ENCODE measurements at places on chromosomes 7 and 10. TPM values are rescaled to one million over a fixed set of nuclear protein-coding genes. Genes with fewer than 3 reads are reported as not detected.

DNA sequence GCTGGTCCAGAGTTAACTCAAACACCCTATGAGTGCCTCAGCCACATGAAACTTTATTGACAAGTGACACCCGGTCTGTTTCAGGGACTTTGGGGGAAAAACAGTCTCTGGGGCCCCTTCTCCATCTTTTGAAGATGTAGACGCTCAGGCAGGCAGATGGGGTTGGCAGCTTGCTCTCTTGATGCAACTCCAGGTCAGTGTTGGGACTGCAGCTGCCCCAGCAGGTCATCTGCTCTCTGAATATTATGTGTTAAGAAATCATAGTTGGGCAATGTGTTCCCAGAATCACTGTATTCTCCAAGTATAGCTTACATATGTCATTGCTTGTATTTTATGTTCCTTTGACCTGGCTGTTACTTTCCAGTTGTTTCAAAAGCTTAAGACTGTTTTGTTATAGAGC is 544.9 kb upstream of the MGMT start:
- no peak for DNase-seq

DNA sequence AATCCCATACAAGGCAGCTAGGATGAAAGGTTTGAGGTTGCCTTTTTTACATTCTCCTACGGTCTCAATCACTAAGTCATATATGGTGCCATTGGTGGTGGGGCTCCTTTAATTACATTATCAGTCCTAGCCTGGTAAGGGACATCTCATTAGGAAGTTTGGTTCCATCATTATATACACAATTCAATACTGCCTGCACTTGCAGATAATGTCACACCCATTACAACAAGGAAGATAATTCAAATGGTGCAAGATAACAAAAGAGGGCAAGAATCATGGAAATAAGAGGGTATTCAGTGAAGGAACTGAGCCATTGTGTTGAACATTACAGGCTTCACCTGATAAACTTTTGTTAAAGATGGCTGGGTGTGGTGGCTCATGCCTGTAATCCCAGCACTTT is 1.7 kb upstream of the TMEM248 start:
- no peak for DNase-seq

GRCh38 chr10:86651021-86651471 is 3.3 kb upstream of the OPN4 start:
- DNase-seq: no peak

GRCh38 chr10:124174673-124175645 is 81.6 kb upstream of the CHST15 start:
- no peak for DNase-seq

GRCh38 chr10:56599201-56599600 is 238.1 kb upstream of the ZWINT start:
- DNase-seq: no peak

- no peak for DNase-seq
Measured at GRCh38 chr7:129522088-129522970, 20.0 kb downstream of the SMKR1 start.

- no peak for DNase-seq
Measured at GRCh38 chr7:2699289-2699620, 11.3 kb downstream of the AMZ1 start.

DNA sequence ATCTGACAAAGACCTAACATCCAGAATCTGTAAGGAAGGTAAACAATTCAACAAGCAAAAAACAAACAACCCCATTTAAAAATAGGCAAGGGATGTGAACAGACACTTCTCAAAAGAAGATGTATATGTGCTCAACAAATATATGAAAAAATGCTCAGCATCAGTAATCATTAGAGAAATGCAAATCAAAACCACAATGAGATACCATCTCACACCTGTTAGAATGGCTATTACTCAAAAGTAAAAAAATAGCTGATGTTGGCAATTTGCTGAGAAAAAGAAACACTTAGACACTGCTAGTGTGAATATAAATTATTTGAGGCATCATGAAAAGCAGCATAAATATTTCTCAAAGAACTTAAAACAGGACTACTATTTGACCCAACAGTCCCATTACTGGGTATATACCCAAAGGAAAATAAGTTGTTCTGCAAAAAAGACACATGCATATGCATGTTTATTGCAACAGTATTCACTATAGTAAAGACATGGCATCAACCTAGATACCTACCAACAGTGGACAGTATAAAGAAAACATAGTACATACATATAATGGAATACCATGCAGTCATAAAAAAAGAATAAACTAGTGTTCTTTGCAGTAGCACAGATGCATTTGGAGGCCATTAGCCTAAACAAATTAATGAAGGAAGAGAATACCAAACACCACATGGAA is 980.1 kb downstream of the KCNMA1 start:
- DNase-seq: no peak

DNA sequence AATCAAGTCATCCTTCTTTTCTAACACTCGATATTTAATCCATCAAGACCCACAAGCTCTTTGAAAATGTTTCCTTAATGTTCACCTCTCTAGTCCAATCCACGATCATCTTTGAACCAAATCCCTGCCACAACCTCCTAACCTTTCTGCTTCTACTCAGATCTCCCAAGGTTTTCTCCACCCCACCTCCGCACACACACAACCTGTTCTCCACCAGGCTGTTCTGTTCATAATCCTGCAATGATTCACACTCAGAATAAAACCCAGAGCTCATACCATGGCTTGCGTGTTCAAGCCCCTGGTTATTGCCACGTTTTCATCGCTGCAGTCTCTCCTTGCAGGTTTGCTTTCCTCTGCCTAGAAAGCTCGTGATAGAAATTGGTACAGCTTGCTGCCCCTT is 53.8 kb upstream of the BAMBI start:
- no peak for DNase-seq

DNA sequence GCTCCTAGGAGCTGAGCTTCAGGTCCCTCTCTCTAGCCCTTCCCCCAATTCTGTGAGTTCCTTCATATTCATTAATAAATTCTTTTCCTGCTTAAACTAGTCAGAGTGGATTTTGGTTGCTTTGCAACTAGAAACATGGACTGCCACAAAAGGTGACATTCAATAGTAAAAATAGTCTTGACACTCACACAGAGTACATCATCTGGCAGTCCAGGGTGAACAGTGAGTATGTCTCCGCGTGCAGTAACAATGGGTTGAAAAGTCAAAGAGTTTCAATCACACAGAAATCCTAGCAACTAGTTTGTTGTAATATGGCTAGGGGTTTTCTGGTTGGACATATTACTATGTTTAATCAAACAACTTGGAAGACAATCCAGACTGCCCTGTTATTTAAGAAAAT is 168.8 kb upstream of the TBX20 start:
- DNase-seq: no peak

Gene CACNB2
- polyA plus RNA-seq: 1.2 TPM

Gene TFR2
- polyA plus RNA-seq: 1.3 TPM

Gene ZNF248
- polyA plus RNA-seq: 17.6 TPM

Gene KAZALD1
- polyA plus RNA-seq: 23.5 TPM

Gene KIAA1217
- 41.8 TPM for polyA plus RNA-seq

Gene BCCIP
- polyA plus RNA-seq: 54.3 TPM

Data from hindlimb muscle (tissue), 1 donor.